ENCODE measurements at places on chromosomes 4 and X.

GRCh38 chr4:99054428-99054994, 34.1 kb downstream of the ADH5 start:
- no peak for DNase-seq

DNA sequence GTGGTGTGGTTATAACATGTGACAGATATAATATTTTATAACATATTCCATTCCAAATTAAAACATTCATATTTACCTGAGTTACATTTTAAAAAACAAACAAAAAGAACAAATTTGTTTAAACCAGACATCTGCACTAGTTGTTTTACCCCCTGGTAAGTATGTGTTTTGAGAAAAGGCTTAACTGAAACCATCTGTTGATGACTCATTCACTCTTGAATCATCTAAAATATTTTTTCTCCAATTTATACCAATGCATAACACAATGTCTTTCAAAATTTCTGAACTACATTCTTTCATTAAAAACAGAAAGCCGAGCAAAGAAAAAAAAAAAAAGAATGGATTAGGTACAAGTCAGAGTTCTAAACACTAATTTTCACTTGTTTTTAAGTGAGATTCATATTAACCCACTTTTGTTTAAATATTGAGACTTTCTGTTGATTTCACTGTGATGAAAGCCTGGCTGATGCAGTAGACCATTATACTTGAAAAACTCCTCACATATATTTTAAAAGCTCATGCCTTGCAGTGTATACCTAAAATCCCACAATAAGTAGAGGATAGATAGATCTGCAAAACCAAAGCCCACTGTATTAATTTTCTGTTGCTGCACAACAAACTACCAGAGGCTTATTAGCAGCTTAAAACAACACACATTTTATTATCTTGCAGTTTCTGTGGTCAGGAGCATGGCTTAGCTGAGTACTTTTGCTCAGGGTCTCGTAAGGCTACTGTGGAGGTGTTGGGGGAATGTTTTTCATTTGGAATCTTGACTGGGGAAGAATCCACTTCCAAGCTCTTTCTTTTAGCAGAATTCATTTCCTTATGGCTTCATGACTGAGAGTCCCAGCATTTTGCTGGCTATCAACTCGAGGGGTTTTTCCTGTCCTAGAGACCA, 221.5 kb downstream of the PCDH18 start:
- no peak for DNase-seq

DNA sequence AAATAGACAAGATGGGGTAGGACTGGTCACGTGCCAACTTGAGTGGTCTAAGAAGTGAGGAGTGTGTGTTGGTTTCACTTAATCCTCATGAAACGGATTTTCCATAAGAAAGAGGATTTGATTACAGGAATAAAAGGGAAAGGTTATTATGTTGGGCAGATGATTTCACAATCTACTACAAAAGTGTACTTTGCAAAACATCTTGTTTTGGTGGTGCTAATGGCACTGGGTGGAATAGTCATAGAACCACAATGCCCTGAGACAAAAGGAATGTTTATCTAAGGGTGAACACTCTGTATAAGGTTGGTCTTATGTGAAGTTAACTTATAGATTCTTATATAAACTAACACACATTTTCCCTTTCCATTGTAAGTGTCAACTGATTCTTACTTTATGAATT, 45.6 kb downstream of the GLUD2 start:
- DNase-seq = no peak

GRCh38 chrX:39850630-39851152, 247.1 kb downstream of the BCOR start:
- no peak for DNase-seq

DNA sequence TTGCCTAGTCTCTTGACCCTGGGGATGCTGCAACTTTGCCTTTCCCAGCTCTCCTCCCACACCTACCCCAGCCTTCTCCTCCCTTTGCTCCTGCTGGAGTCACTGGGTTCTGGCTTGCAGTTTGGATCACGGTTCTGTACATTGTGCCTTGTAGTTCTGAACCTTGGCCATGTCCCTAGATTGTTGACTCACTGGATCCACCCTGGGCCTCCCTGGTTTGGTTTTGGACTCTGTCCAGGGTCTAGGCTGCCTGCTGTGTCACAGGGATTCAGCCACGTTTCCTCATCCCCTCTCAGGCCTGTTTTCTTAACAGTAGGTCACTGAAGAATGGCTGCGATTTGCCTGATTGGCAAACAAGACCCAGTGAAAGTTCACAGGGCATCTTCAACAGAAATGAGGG, 11.5 kb upstream of the GABRE start:
- DNase-seq = no peak

DNA sequence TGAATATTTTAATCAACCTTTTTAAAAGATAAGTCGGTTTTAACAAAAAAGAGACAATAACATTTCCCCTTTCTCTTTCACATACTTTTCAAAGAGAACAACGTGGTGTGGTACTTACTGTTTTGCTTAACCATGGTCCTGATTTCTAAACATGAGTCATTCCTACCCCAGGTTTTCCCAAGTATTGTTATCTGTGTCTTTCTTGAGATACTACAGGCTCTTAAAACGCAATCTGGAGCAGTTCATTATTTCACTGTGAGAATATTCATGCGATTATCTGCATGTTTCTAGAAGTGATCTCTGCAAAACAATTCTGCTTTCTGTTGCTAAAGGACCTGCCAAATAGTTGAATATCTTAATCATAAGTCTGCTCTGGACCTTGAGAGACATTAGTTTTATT, 127.3 kb downstream of the TENM3 start:
- DNase-seq = no peak

DNA sequence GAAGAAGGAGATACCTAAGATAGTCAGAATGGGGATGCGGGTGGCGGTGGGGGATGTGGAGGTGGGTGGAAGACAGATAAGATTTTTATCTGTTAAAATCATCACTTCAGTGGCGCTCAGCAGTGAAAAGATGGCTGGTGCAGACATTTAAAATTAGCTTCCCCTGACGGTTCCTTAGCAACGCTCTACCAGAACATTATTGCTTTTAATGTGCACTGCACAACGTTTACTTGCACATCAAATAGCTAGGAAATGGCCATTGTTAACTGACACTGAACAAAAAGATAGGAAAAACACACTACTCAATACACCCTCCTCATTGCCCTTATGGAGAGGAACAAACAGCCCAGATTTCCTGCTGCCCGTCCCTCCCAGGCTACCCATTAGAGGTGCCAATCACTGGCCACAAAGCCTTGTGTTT, 61.0 kb upstream of the FTHL17 start:
- no peak for DNase-seq

DNA sequence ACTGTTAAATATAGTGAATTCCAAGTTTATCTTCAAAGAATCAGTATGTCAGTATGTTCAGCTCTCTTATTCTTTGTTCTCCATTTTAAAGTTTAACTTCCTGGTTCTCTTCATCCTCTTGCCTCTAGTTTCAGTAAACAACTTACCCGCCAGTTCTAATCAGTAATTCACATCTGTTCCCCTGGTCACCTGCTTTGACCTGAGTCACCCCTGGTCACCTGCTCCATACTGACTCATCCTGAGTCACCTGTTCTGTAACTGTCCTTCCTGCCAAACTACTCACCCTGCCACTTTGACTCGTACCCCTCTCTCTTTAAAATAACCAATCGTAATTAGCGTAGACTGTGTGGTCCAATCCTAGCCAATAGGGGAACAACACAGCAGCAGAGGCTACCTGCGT, 992.7 kb upstream of the HS3ST1 start:
- DNase-seq = no peak

GRCh38 chrX:155959018-155959587, 38.4 kb upstream of the IL9R start:
- DNase-seq = no peak

DNA sequence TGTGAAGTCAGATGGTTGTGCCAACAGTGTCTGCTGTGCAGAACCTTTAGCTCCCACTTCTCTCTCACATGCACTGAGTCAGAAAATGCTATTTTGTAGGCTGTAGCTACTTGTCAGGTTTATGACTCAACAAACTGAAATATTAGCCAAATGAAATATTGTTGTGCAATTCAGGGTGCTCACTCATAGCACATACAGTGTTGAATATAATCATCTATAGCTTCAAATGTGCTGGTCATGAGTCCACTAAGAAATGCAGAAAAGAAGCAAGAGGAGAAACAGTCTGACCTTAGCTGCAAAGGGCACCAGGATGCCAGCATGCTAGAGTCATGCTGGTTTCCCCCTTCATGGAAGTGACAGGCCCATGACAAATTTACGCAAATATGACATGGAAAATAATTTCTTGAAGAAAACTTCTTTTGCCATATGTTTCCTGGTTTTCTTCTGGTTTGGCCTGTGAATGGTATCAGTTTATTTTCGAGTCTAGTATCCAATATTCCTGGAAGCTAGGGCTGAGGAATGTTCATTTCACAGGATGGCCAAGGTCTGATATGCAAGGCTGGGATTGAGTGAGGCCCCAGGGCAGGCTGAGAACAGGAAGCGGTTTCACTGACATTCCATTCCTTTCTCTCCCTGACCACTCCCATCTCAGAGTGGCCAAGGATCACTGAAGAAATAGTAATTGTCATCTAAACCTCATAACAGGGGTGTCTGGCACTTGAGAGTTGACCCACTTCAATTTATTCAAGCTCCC, 10.3 kb upstream of the CXCL2 start:
- DNase-seq = no peak

GRCh38 chr4:144189121-144189520, 48.6 kb upstream of the GYPA start:
- no peak for DNase-seq

- no peak for DNase-seq
These were observed 378.5 kb downstream of the FAT4 start for GRCh38 chr4:125693228-125693627.

DNA sequence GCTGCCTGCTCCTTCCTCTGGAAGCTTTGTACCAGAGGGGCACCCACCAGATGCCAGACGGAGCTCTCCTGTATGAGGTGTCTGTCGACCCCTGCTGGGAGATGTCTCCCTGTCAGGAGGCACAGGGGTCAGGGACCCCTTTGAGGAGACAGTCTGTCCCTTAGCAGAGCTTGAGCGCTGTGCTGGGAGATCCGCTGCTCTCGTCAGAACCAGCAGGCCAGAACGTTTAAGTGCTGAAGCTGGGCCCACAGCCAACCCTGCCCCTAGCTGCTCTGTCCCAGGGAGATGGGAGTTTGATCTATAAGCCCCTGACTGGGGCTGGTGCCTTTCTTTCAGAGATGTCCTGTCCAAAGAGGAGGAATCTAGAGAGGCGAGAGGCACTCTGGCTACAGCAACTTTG, 260.3 kb upstream of the GPRIN3 start:
- no peak for DNase-seq

DNA sequence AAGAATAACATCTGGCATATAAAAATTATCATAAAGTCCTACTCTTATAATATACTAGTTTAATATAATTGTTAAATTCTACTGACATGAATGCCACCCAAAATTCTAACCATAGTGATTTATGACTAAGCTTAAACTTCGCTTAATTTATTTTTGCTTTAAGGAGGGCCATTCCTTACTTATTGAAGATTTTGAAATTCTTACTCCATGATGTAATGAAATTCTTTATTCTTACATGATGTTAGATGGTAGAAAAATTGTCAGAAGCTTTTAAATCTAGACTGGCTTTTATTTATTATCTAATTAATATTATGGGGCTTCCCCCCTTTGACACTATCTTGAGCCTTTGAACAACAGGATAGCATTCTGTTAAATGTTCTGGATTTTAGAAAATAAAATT, 19.5 kb upstream of the SUPT20HL2 start:
- no peak for DNase-seq

DNA sequence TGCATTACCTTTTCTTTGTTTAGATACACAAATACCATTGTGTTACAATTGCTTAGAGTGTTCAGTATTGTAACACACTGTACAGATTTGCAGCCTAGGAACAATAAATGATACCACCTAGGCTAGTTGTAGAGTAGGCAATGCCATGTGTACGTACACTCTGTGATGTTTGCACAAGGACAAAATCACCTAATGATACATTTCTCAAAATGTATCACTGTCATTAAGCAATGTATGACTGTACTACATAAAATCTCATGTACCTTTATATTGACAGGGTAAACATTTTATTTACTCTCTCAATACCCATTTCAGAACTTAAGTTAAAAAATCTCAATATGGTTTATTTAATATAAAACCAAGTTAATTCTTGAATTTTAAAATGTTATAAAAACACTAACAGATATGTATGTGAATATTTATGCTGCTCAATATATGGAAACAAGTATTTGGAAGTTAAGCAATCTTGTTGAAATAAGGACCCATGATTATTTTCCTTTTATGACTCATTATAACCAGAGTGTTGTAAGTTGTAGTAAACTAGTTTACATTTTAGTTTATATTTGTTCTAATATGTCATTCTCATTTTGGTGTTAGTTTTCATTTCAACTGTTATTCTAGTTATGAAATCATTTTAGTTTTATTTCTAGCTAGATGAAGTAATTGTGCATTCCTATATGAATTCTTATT, 409.2 kb downstream of the TLL1 start:
- no peak for DNase-seq

DNA sequence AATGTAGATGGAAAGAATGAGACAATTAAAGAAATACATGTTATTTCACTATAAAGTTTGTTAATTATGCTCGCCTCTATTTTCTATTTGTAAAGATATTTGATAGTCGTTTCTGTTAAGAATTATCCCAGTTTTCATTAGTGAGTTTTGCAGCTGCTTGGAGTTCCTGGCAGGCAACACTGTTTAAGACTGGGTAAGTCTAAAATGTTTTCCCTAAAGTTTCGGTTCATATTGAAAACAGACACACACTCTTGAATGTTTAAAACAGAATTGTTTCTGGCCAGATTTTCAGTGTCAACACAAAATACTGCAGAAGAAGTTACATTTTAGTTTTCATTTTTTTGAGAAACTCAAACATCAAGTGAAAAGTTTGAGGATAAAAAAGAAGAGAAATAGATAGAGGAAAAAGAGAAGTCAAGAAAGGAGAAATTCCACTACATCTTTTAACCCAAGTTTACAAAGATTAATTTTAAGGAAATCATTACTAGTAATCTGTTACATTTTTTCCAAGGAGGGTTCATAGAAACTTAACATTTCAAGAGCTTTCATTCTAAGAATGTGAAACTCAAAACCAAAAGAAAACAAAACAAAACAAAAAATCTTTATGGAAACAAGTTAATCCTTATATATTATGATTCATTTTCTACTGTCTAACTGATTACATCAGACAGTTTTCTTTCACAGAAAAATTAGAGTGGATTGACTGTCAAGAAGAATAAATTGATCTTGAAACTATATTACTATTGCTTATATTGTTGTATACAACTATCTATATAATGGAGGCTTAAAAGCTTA, 305.5 kb downstream of the FAT4 start:
- DNase-seq = no peak

- DNase-seq = no peak
These were observed 208.4 kb downstream of the ANTXR2 start for GRCh38 chr4:79864500-79865200.

- no peak for DNase-seq
These were observed 51.6 kb upstream of the PDLIM5 start for GRCh38 chr4:94400191-94400590.

Measured in omental fat pad (tissue), 4 donors.